ENCODE measurements at places on chromosomes 5 and 9.
A peak's percentile ranks its signal among the peaks of the same experiment; 100 is the strongest.

DNA sequence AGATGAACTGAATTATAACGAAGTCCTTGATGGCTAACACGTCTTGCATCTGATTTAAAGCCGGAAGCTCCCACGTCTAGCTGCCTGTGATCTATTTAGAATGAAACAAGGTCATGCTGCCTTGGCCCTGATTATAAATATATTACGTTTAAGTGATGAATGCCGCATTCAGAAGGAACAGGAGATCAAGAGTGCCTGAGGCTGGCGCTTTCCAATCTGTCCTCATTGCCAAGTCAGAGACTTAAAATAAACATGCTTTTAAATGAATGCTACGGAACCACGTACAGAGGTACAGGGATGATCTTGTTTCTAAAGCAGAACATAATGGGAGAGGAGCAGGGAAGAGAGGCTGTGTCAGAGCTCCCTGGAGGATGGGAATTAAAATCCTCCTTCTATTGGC is 292.8 kb downstream of the TLE1 start:
- DNase-seq, result no peak

DNA sequence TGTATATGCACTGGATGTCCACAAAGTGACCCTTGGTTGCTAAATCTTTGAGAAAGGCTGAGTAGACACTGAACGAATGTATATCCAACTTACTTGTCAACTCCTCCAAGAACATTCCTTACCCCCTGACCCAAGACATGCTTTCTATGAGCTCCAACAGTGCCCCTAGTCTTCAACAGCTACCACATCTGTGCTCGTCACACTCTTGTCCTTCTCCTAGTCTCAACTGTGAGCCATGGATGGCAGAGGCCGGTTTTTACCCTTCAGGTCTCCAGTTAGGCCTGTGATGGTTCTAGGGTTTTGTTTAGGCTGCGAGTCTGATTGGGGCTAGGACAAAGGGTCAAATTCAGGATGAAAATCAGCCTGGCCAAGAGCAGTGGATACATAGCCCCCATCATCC is 19.0 kb upstream of the GPX3 start:
- no peak for DNase-seq

- DNase-seq, result no peak
These were observed 541.0 kb downstream of the RAB3C start for GRCh38 chr5:59123595-59124561.

- DNase-seq, result no peak
These were observed 62.3 kb upstream of the CDK5RAP2 start for GRCh38 chr9:120642129-120642770.

GRCh38 chr5:154039458-154039829 is 677 bp downstream of the MFAP3 start:
- DNase-seq, result no peak

DNA sequence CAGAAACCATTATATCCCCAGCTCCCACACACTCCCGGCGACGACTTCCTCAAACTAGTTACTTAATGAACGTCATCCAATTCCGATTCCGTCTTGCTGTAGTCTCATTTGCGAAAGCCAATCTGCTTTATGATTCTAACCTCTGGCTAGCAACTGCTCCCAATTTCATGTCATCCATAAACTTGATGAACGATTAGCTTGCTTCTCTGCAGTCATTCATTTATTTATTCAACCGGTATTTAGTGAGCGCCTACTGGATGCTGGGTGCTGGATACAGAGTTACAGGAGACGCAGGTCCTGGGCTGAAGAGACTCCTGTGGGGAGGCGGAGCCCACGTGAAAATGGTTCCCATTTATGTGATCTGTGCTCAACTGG is 46.2 kb downstream of the TSPAN17 start:
- no peak for DNase-seq

GRCh38 chr9:35495984-35496383 is 6.1 kb downstream of the RUSC2 start:
- no peak for DNase-seq

GRCh38 chr9:110065532-110065931 is 142.4 kb downstream of the C9orf152 start:
- DNase-seq, result no peak

- DNase-seq, result no peak
These were observed 7.0 kb downstream of the NOP16 start for GRCh38 chr5:176381423-176381822.

DNA sequence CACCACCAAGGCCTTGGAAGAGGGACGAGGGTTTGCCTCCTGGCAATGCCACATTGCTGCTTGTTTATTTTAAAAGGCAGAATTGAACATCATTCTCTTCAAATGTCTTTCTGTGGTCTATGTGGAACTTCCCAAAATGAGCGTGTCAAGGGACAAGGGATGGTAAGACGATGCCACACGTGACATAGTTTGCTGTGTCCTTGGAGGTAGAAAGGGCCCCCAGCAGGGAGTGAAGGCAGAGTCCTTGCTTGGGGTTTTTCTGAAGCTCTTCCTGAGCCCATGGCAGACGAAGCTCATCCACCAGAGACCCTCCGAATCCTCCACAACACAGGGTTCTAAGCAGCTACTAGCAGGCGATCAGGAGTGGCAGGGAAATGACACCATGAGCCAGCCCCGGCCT is 28.3 kb downstream of the PRRX2 start:
- no peak for DNase-seq

DNA sequence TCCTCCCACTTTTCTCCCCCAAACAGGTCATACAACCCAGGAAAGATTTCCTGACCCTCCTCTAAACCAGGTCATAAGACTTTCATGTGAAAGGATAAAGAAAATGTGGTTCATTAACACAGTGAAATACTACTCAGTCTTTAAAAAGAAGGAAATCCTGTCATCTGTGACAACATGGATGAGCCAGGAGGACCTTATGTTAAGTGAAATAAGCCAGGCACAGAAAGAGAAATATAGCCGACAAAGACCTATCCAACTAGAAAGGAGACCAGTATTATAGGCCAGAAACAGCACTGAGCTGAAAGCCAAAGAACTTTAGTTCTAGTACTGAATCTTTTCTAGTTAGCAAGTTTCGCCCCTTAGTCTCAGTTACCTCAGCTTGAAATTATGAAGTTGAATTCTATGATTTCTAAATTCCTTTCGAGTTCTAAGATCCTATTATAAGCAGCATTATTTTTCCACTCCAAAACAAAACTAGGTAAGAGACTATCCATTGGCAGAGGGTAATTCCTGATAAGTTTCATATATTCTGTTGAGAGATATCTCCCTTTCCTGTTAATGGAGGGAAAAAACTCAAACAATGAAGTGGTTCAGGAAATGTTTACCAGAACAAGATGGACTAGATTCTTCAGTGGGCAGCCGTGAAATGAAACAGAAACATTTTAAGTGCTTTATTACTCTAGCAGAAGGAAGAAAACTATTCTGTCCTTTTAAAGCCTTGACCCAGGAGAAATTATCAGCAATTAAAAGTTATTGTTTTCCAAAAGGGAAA is 42.5 kb downstream of the GNA14 start:
- no peak for DNase-seq

GRCh38 chr5:56588131-56588487 is 227.2 kb upstream of the MAP3K1 start:
- DNase-seq, result no peak

- DNase-seq, result peak; percentile 21
These were observed 22.5 kb upstream of the JAKMIP2 start for GRCh38 chr5:147805030-147805454.

DNA sequence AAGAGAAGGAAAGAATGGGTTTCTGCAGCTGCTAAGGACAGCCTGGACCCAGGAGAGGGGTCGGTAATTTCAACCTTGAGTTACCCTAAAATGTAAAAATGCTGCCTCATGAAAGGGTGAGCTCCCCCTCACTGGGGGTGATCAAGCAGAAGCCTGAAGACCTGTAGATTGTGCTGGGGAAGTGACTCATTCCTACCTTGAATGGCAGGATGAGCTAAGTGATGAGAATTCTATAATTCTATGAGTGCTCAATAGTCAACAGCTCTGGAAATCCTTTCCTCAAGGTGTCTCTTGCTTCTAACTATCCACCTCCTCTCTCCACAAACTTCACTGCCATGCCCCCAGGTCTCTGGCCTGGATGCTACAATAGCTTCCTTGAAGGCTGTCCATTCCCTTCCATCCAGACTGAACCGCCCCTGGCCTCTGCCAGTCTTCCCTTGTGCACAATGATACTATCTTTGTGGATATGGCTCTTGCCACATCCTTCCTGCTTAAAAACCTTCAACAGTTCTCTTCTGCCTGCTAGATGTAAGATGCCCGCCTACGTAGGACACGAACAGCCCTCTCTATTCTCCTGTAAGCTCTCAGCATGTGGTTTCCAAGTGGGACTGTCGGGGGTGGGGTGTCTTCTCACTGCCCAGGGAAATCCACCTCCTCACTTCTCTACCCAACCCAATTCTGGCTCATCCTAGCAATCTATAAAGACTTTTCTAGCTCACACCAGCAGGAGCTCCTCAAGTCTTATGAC is 50.6 kb downstream of the PTPN3 start:
- no peak for DNase-seq

DNA sequence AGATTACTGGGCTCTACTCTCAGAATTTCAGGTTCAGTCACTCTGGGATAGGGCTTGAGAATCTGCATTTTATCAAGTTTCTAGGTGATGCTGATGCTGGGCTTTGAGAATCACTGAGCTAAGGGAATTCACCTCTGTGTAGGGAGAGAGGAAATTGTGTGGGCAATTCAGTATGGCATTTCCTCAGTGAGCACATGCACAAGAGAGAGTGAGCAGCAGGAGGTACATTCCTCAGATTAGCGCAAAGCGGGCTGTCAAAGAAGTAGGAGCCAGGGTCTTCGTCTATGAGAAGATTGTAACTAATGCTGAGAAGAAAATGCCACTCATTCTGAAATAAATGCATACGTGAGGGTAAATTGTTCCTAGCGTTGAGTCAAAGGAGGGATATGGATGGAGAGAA is 175.9 kb downstream of the KIF4B start:
- no peak for DNase-seq

DNA sequence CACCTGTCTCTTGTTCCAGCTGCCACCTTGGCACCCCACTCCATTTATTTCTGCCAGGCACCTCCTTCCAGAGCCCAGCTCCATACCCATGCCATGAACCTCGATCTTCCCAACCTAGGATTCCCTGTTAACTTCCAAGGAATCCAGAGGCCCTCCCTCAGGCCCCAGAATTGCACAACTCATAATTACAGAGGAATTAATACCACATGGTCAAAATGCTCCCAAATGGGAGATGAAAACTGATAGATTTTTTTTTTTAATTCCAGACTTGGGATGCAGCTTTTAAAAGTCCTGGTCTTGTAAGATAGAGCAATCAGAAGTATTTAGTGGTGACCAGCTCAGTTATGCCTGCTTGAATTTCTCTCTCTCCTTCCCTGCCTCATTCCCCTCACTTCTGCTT is 96.2 kb upstream of the CCDC112 start:
- DNase-seq, result no peak

- DNase-seq, result no peak
These were observed 126.7 kb upstream of the GRHPR start for GRCh38 chr9:37295796-37296195.

DNA sequence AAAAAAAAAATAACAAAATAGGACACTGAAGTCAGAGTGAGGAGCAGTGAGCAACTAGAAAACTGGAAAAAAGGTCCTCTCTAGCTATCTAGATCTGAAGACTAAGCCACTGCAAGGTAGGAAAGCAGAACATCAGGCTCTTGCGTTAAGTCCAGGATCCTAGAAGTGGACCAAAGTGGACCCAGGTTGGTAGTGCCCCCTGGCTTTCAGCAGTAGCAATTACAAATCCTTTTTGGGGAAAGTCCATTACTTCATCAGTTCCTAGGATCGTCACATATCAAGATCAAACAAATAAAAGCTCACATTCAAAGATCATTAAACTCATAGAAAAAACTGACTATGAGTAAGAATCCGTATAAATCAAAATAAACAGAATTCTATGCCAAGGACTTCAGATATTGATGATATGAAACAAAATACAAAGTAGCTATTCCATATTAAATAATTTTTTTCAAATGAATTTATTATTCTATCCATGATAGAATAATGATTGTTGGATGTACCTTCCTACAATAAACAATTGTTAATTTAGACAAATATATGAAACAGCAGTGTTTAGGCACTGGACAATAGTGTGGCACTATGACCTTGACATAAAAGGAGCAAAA is 6.5 kb upstream of the RICTOR start:
- no peak for DNase-seq

DNA sequence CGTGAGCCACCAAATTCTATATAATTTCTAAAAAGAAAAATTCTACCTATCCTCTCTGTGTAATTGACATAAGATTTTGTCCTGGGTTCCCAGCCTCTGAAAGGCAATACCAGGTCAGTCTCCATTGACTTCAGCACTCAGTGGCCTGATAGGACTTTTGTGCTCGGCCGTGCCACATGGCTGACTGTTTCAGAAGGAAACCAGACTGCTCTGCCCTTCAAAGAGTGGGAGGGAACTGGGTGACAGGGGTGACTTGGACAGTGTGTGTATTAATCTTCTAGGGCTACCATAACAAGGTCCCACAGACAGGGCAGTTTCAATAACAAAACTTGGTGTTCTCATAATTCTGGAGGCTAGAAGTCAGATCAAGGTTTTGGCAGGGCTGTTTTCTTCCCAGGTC is 43.0 kb downstream of the ARHGAP26 start:
- DNase-seq, result no peak

GRCh38 chr9:72983512-72984225 is 30.8 kb upstream of the ALDH1A1 start:
- no peak for DNase-seq

- no peak for DNase-seq
These were observed at the start of gene LPAR1 for GRCh38 chr9:111038331-111039230. Gene LPAR1 (minus strand): TSS chr9:111038470. CDS start chr9:110972117, 66,353 bp downstream.

DNA sequence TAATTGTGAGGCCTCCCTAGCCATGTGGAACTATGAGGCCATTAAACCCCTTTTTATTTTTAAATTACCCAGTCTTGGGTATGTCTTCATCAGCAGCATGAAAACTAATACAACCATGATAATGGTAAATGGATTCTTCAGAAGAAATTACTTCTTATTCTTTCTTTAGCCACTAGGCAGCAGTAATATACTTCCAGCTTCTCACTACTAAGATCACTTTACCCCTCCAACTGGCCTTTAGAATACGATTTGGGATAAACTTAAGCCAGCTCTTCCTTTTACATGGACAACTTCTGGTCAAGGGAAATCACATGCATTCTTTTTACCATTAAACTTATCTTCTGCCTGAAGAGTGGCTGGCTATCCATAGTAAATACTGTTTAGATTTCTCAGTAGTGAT is 355.4 kb downstream of the MAN2A1 start:
- DNase-seq, result no peak

- no peak for DNase-seq
These were observed 22.0 kb upstream of the MAPK9 start for GRCh38 chr5:180313677-180314505.
